BE2C (cell line): ENCODE measurements at places on chromosomes 5 and 9.

- no peak for DNase-seq
These were observed 241.7 kb downstream of the MCTP1 start for GRCh38 chr5:95043234-95043633.

- no peak for DNase-seq
These were observed 61.1 kb downstream of the TMOD1 start for GRCh38 chr9:97562542-97562941.

GRCh38 chr5:71748360-71748759 is 29.3 kb downstream of the CARTPT start:
- peak; percentile 68 for DNase-seq

- DNase-seq, result no peak
These were observed 54.4 kb downstream of the DROSHA start for GRCh38 chr5:31477516-31477915.

DNA sequence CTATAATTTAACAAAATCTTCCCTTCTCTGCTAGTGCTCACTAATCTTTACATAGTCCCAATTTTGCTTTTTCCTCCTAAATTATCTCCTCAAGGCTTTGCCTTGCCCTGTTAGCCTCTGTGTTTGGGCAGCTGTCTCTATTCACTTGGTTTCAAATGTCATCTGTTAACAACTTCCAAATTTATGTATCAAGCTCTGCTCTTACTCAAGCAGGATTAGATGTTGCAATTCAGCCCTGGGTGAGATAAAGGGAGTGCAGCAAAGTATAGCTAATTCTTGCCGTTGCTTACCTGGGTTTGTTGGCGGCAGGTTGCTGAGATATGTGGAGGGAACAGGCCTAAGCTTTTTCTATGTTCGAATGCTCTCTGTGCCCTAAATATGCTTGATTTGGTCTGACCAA is 483.8 kb downstream of the DMAC1 start:
- DNase-seq, result no peak

DNA sequence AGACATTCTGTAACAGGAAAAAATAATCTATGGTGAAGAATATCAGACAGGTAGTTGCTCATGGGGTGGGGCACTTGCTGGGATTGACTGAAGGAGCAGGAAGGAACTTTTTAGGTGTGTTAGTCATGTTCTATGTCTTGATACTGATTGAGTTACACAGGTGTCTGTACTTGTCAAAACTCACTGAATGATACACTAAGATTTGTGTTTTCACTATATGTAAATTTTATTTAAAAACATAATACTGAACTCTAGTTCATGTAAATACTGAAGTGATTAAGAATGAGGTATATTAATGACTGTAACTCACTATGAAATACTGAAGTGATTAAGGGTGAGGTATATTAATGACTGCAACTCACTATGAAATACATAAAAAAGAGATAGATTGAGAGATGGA is 28.5 kb downstream of the IL6ST start:
- no peak for DNase-seq

- no peak for DNase-seq
These were observed 31.6 kb downstream of the TMEM161B start for GRCh38 chr5:88236866-88237642.

- no peak for DNase-seq
These were observed 25.5 kb downstream of the CTSL start for GRCh38 chr9:87751423-87751822.

GRCh38 chr5:79971156-79971555 is 19.9 kb downstream of the MTX3 start:
- no peak for DNase-seq

GRCh38 chr9:92245005-92245797 is 48.3 kb downstream of the IARS1 start:
- no peak for DNase-seq

DNA sequence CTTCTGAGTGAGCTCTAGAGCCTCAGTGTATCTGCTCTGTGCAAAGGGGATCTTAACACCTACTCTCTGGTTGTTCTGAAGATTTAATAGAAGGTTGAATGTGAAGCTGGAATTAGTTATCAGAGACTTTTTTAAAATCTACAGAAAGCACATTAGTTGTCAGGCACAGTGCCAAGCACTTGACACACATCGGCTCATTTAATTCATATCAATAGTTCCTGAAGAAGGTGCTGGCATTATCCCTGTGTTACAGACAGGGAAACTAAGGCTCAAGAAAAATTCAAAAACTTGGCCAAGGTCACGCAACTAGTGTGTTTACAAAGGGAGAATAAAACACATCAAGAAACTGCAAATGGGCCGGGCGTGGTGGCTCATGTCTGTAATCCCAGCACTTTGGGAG is 80.2 kb downstream of the FGF18 start:
- no peak for DNase-seq

DNA sequence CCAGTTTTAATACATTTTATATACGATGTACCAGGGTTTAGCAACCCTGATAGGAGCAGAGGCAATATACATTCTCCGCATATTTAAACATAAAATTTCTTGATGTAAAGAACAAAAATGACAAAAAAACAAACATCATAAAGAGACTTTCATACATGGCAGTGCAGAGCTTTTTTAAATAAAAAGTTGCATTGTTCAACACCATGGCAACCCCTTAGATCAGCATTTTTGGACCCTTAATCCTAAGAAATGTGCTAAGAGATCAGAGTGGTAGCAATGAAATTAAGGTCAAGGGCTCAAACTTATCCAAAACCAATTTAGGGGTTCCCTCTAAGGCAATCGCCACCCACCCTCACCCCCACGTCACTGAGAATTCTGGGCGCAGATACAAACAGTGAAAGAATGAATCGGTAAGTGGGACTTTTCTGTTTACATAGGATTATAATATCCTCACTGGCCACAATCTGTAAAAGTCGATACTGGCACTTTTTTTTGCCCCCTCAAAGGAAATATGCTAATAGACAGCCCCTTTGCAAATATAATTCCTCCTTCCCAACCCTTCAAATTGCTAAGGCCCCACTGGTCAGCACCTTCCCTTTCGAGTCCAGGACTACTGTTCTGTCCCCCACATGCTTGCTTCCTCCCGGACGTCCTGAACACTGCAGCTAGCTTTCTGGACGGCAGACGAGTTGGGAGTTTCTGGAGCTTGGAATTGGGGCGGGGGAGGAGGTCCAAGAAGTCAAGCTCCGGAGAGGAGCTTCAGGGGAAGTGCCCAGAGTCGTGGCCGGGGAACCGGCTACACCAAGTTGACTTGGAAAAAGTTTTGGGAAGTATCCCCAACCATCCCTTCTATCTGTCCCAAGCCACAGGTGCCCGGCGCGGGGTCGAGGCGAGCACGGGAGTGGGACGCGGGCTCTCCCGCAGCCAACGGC is 2.2 kb downstream of the GAS1 start:
- no peak for DNase-seq

DNA sequence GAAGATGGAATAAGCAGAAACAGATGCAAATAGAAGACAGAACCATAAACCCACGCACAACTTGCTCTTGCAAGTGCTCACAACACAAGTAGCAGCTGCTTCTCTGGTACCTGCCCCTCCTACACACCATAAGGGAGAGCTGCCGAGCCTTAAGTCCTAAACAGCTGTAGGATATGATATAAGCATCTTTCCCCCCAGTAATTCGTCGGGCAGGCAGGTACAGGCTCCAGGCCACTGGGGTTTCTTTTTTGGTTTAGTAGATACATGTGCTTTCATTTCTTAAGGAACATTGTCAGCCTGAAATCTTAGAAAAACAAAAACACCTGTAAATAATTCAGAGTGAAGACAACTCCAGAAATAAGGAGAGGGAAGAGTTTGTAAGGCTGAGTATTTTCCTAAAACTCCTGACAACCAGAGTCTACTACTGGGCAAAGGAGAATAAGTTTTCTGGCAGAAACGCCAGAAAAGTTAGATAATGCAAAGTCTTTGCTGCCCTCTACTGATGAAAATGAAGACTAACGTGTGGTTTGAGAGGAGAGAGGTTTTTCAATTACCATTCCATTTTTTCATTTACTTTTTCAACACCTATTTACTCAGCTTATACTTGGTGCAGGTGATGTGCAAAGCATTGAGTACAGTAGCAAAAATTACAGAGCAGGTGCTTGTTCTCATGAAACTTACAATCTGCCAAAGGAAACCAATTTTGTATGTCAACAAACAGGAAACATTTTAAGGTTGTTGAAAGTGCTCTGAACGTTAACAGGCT is 20.1 kb upstream of the TCERG1 start:
- DNase-seq, result no peak

GRCh38 chr5:82314964-82315758 is 37.0 kb upstream of the RPS23 start:
- no peak for DNase-seq

DNA sequence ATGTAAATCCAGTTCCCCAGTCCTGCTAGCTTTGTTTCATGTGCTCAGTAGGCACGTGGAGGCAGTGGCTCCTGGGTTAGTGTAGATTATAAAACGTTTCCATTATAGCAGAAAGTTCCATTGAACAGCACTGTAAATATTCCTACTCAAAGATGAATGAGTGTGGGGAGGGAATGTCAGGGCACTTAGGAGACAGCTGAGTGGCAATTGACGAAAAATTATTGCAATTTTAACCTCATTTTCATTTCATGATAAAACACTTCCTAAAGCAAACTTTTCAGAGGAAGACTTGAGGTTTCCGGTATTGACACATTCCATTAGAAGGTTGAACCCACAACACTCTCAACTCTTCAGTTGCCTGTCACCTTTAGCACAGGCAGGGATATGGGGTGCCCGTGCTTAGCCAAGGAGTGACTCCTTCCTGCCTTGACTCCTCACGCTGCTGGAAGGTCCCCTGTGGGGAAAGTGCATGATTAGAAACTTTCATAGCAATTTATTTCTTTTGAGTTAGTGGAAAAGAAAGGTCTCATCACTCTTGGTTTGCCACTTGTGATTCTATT is 41.2 kb downstream of the SLC46A2 start:
- DNase-seq, result no peak

DNA sequence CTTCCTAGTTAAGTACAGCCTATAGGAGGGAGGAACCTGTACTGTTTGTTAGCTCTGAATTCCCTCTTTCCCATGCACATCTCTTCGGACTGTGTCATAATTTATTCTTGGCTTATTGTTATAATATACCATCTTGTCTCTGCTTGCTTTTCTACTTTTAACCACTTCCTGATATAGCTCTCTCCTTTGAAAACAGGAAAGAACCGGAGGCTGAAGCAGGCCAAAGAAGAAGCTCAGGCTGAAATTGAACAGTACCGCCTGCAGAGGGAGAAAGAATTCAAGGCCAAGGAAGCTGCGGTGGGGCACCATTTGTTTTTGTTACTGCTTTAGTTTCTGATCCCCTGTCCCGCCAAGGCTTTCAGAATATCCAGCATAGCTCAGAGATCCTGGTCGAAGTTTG is 4.8 kb downstream of the ATP6V1G1 start:
- no peak for DNase-seq

DNA sequence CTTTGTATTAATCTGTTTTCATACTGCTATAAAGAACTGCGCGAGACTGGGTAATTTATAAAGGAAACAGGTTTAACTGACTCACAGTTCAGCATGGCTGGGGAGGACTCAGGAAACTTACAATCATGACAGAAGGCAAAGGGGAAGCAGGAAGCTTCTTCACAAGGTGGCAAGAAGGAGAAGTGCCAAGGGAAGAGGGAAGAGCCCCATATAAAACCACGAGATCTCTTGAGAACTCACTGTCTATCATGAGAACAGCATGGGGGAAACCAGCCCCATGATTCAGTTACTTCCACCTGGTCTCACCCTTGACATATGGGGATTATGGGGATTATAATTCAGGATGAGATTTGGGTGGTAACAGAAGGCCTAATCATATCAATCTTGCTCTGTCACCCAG is 60.9 kb upstream of the CHD1 start:
- DNase-seq, result no peak

DNA sequence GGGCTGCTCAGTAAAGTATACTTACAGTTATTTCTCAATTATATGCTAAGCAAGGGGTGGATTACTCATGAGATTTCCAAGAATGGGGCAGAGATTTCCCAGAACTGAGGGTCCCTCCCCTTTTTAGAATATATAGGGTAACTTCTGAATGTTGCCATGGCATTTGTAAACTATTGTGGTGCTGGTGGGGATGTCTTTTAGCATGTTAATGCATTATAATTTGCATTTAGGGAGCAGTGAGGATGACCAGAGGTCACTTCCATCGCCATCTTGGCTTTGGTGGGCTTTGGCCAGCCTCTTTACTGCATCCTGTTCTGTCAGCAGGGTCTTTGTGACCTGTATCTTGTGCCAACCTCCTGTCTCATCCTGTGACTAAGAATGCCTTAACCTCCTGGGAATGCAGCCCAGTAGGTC is 35.5 kb downstream of the TTC1 start:
- DNase-seq, result no peak

DNA sequence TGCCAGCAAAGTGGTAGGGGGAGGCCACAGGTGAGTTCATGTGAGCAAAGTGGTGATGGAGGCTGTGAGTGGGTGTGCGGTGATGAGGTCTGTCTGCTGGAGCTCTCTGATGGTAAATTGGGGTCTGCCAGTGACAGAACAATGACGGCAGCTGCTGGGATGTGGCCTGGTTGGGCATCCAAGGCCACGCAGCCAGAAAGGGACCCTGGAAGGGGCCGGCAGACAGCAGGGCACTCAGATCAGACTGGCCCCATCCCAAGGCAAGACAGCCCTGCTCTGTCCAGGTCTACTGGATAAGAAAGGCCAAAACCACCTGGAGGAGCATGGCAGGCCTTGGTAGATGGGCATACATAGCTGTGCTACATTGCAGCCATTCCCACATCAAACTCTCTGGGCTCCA is 412.9 kb upstream of the RGMB start:
- DNase-seq, result no peak

DNA sequence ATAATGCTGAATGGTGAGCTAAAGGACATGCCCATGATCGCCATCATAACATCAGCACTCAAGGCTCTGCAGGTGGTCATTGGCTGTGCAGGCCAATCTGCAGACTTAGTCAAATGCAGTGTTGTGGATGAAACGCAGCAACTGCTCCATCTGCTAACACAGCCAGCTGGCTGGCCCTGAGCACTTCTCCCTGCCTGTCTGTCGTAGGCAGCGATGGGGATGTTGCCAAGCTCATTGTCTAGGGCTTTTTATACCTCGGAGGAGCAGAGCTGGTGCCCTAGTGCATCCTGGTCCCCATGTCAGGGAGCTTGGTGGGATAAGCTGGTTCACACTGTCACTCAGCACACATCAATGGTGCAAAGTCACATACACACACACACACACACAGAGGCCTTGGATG is 189.4 kb downstream of the TENT4A start:
- DNase-seq, result no peak

DNA sequence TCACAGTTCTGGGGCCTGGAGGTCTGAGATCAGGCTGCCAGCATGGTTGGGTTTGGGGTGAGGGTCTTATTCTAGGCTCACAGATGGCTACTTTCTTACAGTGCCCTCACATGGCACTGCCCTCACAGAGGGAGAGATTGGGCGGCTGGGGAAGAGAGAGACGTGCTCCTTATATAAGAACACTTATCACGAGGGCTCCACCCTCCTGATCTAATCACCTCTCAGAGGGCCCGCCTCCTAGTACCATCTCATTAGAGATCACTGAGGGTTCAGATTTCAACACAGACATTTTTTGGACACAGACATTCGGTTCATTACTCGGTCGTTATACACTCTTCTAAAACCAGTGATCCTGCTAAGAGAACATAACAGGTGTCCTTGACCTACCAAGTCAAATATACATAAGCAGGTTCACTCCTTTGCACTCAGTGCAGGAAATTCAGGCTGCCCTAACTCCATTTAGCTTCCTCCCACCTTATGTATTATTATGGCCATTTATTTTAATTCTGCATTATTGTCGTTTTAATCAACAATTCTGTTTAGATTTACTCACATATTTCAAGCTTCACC is 121.7 kb downstream of the ICE1 start:
- no peak for DNase-seq
